Chondrocyte (in vitro differentiated cells): ENCODE measurements at places on chromosomes 4 and X. TPM values are rescaled to one million over a fixed set of nuclear protein-coding genes. Genes with fewer than 3 reads are reported as not detected.

DNA sequence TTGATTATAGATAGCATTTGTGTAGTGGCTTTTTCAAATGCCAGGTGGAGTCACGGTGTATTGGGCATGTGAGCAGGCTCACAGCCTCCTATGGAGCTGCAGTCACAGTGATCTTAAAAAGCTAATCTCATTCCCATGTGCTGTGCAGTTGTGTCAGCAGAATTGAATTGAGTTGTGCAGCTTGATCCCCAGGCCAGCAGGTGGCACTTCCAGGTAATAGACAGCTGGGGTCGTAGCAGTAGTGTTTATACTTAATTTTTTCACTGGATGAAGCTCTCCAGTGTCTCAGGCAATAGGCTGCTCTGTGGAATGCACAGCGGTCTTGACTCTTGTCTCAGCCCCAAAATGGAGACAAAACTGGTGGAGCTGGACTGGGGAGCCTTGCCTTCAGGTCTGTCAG is 1028.1 kb downstream of the SH3BGRL start:
- H3K27me3 ChIP-seq, result no peaks in the 10 kb centered on the region
- H3K27ac ChIP-seq, result no peak overlapping the region
- no peaks in the 10 kb centered on the region for H3K4me1 ChIP-seq

DNA sequence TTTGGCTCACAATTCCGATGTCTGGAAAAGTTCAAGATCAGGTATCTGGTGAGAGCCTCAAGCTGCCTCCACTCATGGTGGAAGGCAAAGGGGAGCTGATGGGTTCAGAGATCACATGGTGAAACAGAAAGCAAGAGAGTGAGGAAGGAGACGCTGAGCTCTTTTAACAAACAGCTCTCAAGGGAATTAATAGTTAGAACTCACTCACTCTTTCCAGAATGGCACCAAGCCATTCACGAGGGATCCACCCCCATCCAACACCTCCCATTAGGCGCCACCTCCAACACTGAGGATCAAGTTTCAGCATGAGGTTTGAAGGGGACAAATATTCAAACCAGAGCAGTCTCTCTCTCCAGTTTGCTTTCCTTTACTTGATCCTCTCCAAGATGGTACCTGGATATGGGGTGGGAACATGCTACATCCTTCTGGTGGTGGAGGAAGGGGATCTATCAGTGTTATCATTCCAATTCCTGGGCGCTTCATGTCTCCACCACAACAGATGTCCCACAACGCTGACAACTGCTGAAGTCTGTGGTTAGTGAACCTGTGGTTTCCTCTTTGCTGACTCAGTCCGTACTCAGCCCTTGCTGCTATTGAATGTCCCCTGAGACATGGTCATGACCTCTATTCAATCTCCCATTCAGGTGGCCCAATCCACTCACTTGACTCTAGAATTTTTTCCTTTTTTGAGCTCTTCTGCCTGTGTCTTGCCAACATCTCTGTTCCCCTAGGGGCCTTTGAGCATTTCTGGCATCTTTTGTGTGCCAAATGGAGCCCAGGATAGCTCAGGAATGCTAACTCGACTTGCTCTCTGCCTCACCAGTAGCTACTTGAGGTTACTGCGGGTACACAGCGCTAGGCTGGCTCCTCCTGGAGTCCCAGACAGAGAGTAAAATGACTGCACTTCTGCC is 395.2 kb downstream of the MID1IP1 start:
- H3K36me3 ChIP-seq, result no peaks in the 10 kb centered on the region
- no peak for DNase-seq
- H3K4me1 ChIP-seq, result peaks cover 9% of the 10 kb centered on the region
- peaks cover 4% of the 10 kb centered on the region for H3K27me3 ChIP-seq
- H3K4me3 ChIP-seq, result no peak overlapping the region
- H3K27ac ChIP-seq, result no peak overlapping the region

DNA sequence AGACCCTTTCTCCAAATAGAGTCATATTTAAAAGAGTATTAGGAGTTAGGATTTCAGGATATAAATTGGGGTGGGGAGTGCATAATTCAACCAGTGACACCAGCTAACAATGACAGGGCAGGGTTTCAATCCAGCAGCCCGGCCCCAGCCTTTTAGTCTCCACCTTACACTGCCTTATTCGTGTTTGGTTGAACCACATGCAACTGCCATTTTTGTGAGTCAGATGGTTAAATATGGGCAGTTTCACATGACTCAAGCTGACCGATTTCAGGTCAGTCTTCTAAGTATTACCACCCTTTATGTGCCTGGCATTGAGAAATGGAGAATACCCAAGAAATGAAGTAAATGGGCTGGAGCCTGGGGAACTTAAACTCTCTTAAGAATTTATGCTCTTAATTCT is 102.8 kb downstream of the STOX2 start:
- no peak overlapping the region for H3K4me3 ChIP-seq
- no peak for DNase-seq
- no peaks in the 10 kb centered on the region for H3K27me3 ChIP-seq
- H3K36me3 ChIP-seq, result no peaks in the 10 kb centered on the region
- no peaks in the 10 kb centered on the region for H3K4me1 ChIP-seq

DNA sequence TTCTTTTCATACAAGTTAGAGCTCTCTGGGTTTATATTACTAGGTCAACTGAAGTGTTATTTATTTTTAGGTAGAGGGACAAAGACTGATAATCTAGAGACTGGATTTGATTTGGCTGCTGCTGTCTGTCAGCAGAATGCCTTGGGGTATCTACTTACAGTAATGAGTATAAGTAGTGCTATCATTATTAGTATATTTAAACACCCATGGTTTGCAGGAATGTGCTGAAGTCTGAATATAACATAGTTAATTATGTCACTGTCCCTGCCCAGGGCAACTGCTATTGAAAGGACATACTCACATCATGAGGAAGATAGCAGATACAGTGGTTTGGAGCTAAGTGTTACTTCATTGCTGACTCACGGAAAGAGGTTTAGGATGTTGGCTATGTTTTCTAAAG is 76.2 kb downstream of the PRRG1 start:
- peaks cover under 1% of the 10 kb centered on the region for H3K36me3 ChIP-seq
- no peak overlapping the region for H3K4me3 ChIP-seq
- no peaks in the 10 kb centered on the region for H3K27me3 ChIP-seq

GRCh38 chr4:89352541-89352940 is 44.9 kb upstream of the GPRIN3 start:
- no peaks in the 10 kb centered on the region for H3K4me1 ChIP-seq
- no peak for DNase-seq
- no peaks in the 10 kb centered on the region for H3K36me3 ChIP-seq
- H3K27me3 ChIP-seq, result peaks cover 4% of the 10 kb centered on the region
- no peak overlapping the region for H3K27ac ChIP-seq

DNA sequence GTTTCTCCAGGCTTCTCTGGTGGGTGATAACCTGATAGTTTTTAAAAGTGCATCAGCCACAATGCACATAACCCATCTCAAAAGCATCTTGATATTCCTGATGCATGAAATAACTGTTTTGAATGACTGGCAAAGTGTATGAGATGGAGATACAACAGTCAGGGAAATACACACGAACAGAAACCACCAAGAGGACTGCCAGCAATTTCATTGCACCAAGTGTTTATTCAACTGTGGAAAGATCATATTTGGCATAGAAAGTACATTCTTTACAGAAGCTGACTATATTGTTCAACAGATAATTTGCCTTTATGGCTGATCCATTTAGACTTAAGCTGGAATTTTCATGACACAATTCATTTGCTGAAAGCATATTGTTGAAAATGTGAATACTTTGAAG is 139.5 kb downstream of the SLIT2 start:
- H3K4me1 ChIP-seq, result peaks cover 19% of the 10 kb centered on the region
- H3K27ac ChIP-seq, result no peak overlapping the region
- no peak overlapping the region for H3K4me3 ChIP-seq
- DNase-seq, result no peak

GRCh38 chr4:77434299-77435092 is 171.1 kb upstream of the CXCL13 start:
- no peak for DNase-seq
- no peak overlapping the region for H3K27ac ChIP-seq
- no peaks in the 10 kb centered on the region for H3K4me1 ChIP-seq
- peaks cover 19% of the 10 kb centered on the region for H3K27me3 ChIP-seq

DNA sequence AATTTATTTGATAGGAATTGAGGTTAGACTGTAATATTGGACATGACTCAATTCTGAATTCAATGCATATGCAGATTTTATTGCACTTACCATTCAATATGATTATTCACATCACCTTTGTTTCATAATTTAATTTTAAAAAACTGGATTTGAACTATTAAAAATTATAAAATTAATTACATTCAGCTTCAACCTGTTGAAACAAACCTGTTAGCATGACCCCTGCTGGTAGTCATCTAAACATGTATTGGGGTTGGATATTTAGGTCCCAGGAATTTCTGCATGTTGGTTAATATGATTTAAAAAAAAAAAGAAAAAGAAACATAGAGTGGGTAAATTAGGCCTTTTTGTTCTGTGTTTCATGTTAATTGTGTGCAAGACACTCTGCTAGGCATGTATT is 85.9 kb downstream of the ARSJ start:
- H3K36me3 ChIP-seq, result peaks cover 15% of the 10 kb centered on the region
- H3K4me1 ChIP-seq, result peaks cover 3% of the 10 kb centered on the region
- no peak overlapping the region for H3K27ac ChIP-seq

GRCh38 chr4:129822701-129823100 is 726.7 kb downstream of the C4orf33 start:
- H3K27me3 ChIP-seq, result no peaks in the 10 kb centered on the region
- no peaks in the 10 kb centered on the region for H3K36me3 ChIP-seq
- H3K4me1 ChIP-seq, result no peaks in the 10 kb centered on the region
- no peak for DNase-seq
- H3K4me3 ChIP-seq, result no peak overlapping the region
- H3K27ac ChIP-seq, result no peak overlapping the region

- no peak for DNase-seq
- H3K4me1 ChIP-seq, result no peaks in the 10 kb centered on the region
- no peaks in the 10 kb centered on the region for H3K36me3 ChIP-seq
Measured at GRCh38 chr4:69744157-69744478, 16.3 kb downstream of the SULT1B1 start.

GRCh38 chr4:43132010-43132582 is 239.6 kb downstream of the GRXCR1 start:
- DNase-seq, result no peak
- no peak overlapping the region for H3K27ac ChIP-seq
- H3K4me3 ChIP-seq, result no peak overlapping the region
- H3K4me1 ChIP-seq, result no peaks in the 10 kb centered on the region

Gene GNPDA2
- total RNA-seq, result 17.9 to 23.8 TPM (median 18.9 TPM) in 3 replicates

Gene C4orf50
- not detected in 3 replicates for total RNA-seq

Gene NLGN4X
- 0.82 to 1.2 TPM in 2 of 3 replicates, not detected in the other for total RNA-seq
